ENCODE measurements at places on chromosomes 4 and X.

- DNase-seq: no peak
Observed at GRCh38 chr4:139554642-139554892, 1.5 kb downstream of the SETD7 start.

DNA sequence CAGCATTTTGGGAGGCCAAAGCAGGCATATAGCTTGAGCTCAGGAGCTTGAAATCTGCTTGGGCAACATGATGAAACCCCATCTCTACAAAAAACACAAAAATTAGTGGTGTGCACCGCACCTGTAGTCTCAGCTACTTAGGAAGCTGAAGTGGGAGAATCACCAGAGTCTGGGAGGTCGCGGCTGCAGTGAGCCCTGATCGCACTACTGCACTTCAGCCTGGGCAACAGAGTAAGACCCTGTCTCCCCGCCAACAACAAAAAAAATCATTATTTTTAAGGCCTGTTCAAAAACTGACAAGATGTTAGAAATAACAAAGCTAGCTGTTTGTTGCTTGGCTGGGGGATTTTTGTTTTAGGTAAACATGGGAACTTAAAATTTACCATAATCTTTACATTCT is 5.1 kb downstream of the YTHDC1 start:
- no peak for DNase-seq

DNA sequence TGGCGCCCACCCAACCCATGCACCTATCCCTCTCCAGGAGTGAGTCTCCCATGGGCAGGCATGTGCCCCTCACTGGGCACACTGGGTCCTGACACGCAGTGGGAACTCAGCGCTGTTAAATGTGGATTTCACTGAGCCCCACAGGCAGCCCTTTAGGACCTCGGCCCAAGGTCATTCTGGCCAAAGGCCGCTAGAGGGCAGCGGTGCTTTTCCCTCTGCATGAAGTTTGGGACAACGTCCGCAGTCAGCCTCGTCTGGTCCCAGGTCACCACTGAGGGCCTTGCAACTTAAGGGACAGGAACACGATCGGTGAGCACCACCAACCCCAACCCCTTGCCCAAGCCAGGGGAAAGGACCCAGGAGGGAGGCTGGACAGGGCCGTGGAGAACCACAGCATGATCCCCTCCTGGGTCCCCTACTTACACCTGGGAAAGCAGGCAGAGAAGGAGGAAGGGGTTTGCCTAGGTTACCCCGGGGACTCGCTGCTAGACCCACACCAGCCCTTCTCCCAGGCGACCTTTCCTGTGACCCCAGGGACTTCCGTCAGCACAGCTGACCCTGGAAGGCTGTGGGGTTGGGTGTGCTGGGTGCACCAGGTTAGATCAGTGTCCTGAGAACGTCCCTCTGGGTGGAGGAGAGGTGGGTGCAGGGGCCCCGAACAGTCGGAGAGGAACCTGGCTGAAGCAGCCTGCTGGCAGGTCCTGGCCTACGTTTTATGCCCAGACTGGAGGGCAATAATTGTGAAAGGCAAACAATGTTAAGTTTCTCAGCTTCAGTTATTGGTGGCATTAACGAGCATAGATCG is 24.0 kb downstream of the CYTL1 start:
- DNase-seq: peak; percentile 38

GRCh38 chr4:57191523-57192034 is 81.4 kb upstream of the IGFBP7 start:
- no peak for DNase-seq

- no peak for DNase-seq
Observed at GRCh38 chrX:140503714-140504351, 1.0 kb downstream of the SOX3 start.

- DNase-seq: no peak
Observed at GRCh38 chr4:579543-580175, 3.6 kb upstream of the TMEM271 start.

DNA sequence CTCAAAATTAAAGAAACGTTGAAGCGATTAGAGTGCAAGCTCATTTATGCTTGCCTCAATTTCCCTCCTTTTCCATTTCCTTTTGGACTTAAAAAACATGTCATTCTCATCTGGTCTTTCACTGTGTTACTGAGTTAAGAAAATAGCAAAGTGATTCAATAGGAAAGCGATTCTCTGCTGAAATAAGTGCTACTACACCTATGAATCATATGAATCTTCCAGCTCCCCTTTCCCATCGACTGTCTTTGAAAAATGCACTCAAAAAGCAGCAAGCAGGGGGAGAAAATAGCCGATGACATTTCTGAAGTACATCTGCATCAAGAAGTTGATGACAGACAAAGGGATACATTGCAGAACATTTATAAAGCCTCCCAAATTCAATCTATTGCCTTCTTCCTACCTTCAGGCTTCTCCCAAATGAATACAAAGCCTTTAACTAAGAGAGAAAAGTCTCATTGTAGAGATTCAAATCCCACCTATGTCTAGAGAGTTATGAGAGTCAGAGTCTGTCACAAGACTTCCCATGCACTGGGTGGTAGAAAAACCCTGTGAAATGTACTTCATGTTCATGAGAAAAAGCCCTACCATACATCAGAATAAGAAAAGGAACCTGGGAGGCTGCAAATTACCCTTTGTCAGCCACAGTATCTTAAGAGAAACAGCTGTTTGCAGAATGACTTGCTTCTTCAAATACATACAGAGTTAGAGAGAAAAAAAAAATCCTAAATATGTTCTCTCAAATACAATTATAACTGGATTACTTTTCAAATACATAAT is 78.9 kb downstream of the MBNL3 start:
- DNase-seq: no peak

DNA sequence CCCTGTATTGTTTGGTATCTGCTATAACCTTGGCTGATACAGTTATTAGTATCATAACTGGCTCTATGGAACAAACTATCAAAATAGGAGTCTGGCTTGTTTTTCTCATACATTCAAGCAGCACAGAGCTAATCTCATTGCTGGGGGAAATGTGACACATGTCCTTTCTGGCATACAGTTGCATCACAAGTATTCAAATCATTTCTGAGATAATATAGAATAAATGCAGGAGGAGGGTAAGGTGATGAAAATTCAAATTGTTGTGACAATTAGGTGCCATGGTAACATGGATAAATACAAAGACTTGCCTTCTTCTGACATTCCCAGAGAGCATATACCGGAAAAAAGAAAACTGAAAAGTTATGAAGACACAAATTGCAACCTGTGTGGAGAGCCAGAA is 2706.8 kb downstream of the ARAP2 start:
- no peak for DNase-seq

DNA sequence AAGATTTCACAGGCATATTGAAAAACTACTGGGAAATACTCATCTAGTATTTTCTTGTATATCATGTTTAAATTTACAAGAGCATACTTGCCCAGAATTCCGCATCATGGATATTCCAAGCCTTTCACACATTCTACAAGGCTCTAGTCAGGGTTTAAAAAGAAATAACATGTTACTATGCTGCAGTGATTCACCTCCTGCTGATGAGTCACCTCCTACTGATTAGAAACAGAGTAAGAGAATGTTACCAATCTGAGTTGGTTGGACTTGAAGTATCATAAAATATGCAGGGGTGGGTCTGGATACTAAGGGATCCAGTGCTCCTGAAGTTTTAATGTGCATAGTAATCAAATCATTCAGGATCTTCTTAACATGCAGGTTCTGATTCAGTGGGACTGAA is 192.0 kb upstream of the ANK2 start:
- no peak for DNase-seq

DNA sequence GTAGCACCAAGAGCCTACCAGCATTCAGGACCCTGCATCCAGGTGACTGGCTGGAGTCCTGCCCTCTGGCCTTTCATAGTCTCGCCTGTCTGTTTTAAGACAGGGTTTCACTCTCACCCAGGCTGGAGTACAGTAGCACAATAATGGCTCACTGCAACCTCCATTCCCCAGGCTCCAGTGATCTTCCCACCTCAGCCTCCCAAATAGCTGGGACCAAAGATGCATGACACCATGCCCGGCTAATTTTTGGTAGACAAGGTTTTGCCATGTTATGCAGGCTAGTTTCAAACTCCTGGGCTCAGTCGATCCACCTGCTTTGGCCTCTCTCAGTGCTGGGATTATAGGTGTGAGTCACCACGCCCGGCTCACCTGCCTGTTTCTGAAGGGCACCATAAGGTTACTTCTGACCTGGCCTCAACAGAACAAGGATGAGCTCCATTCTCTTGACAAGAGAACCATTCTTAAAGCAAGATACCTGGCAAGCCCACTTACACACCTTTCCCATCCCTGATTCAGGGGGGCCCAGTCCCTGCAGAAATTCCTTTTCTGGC is 6.7 kb downstream of the RPS4X start:
- no peak for DNase-seq

- DNase-seq: no peak
Observed at GRCh38 chr4:134320048-134320447, 118.5 kb upstream of the PABPC4L start.

- no peak for DNase-seq
Observed at GRCh38 chrX:115233497-115234455, at the start of gene LRCH2. Gene LRCH2 (minus strand): TSS chrX:115234096. CDS start chrX:115234041, 55 bp downstream.

GRCh38 chr4:11587797-11588196 is 159.1 kb upstream of the HS3ST1 start:
- DNase-seq: no peak

DNA sequence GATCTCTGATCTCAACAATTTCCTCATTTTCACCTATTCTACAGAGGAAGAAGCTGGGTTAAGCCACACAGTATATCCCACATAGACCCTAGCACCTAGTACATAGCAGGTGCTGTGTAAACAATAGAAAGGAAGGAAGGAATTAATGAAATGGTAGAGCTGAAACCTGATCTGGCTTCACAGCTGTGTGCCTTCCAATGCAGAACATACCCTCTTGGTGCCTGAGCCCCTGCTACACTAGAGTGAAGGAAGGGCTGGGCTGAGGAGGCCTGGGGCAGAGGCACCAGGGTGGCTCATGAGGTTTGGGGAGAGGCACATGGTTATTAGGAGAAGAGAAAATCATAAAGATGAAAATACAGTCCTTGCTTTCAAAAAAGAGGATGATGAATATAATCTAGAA is 21.3 kb downstream of the LRRC66 start:
- no peak for DNase-seq

DNA sequence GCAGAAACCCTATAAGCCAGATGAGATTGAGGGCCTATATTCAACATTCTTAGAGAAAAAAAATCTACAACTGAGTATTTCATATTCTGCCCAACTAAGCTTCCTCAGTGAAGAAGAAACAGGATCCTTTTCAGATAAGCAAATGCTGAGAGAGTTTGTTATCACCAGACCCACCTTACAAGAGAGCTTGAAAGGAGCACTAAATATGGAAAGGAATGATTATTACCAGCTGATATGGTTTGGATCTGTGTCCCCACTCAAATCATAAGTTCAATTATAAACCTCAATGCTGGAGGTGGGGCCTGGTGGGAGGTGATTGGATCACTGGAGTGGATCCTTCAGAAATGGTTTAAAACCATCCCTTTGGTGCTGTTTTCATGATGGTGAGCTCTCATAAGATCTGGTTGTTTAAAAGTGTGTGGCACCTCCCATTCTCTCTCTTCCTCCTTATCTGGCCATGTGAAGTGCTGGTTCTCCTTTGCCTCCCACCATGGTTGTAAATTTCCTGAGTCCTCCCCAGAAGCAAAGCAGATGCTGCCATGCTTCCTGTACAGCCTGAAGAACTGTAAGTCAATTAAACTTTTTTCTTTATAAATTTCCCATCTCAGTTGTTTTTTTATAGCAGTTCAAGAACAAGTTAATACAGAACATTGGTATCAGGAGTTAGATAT is 144.2 kb downstream of the MSN start:
- no peak for DNase-seq

GRCh38 chr4:128501239-128501638 is 213.6 kb upstream of the PGRMC2 start:
- no peak for DNase-seq

- DNase-seq: no peak
Observed at GRCh38 chr4:8688041-8688907, 95.7 kb downstream of the CPZ start.

DNA sequence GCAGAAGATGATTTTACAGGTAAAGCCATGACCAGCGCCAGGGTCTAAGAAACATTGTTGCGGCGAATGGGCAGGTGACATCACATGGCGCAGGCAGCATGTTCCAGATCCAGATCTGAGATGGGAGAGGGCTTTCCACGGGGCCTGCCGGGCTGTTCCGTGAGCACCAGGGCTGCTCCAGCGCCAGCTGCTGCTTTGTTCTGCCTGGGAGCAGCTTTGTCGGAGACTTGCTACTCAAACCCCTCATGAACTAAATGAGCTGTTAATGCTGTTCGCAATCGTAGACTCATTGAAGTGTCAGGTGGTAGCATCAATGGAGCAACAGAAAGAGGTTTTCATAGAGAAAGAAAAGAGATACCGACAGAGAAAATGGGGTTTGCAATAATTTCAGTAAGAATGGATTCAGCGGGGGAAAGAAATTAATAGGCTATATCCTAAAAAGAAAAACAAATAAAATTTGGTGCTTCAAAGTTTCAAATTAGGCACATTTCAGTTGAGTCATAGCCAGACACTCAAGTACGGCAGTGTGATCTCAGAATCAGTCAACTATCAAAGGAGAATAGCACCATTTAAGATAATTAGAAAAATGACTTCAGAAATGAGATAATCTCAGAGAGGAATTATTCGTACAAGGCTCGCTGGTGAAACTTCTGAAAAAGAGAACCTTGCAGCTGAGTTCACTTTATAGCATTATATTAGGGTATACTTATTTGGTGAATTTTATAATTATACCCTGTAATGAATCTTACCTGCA is 23.9 kb downstream of the SORBS2 start:
- no peak for DNase-seq

GRCh38 chr4:88953400-88953799 is 103.6 kb downstream of the FAM13A start:
- DNase-seq: no peak

- no peak for DNase-seq
Observed at GRCh38 chrX:30212172-30212571, 3.2 kb upstream of the MAGEB2 start.

DNA sequence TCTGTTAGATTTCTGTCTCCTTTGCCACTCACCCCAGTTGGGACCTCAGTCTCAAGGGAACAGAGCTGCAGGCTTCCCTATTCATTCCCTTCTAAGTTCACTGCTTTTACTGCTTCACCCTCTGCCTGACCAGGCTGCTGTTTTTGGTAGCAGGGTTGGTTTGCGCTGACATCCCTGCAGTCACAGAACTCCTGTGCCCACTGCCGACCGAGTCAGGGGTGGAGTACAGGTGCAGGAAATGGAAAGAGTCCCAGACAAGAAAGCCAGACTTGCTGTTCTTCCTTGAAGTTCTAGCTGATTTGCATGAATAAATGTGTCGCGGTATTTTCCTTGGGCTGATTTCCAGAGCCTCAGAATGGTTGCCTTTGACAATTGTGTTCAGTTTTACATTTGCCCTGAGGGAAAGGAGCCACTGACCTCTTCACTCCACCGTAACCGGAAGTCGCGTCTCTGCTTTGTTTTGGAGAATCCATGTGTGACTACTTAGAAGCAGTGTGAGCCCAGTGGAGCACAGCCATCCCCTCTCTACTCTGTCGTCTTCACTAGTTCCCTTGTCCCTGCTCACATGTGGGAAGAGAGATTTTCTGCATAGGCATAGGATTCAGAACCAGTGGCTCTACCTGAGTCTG is 84.8 kb downstream of the TNIP2 start:
- DNase-seq: no peak

GRCh38 chr4:34293459-34293858 is 1950.9 kb downstream of the ARAP2 start:
- no peak for DNase-seq

- DNase-seq: no peak
Observed at GRCh38 chrX:41518841-41519220, 71.7 kb downstream of the NYX start.

GRCh38 chr4:33996075-33996718 is 2248.1 kb downstream of the ARAP2 start:
- DNase-seq: no peak

GRCh38 chr4:2332201-2332975 is 70.5 kb upstream of the MXD4 start:
- DNase-seq: no peak

All from stimulated activated CD8-positive, alpha-beta memory T cell treated with anti-CD3 and anti-CD28 coated beads, Interleukin-4, amount 100 ng/mL, for 24 hours (primary cell).